ENCODE measurements at places on chromosomes 11 and 22. TPM values are rescaled to one million over a fixed set of nuclear protein-coding genes. Genes with fewer than 3 reads are reported as not detected.

TESMIN gene
- total RNA-seq, result 30.2 TPM

GRCh38 chr11:130631119-130631518, 182.7 kb downstream of the ADAMTS15 start:
- peaks cover 67% of the 10 kb centered on the region for H3K4me1 ChIP-seq
- DNase-seq, result peak; percentile 98
- H3K36me3 ChIP-seq, result no peaks in the 10 kb centered on the region
- H3K27ac ChIP-seq, result peak overlapping the region; percentile 97
- no peak overlapping the region for H3K4me3 ChIP-seq

H19 gene
- total RNA-seq, result not detected

C1QTNF5 gene
- total RNA-seq, result 2.6 TPM

GRCh38 chr11:29153078-29153477, 863.8 kb downstream of the KCNA4 start:
- no peaks in the 10 kb centered on the region for H3K4me1 ChIP-seq
- no peak overlapping the region for H3K27ac ChIP-seq
- no peaks in the 10 kb centered on the region for H3K27me3 ChIP-seq

Measured in PC-3 (cell line).